ENCODE measurements at places on chromosomes 11 and 22.

GRCh38 chr11:47466701-47467250 lies 17.8 kb upstream of the RAPSN start:
- no peak for DNase-seq

DNA sequence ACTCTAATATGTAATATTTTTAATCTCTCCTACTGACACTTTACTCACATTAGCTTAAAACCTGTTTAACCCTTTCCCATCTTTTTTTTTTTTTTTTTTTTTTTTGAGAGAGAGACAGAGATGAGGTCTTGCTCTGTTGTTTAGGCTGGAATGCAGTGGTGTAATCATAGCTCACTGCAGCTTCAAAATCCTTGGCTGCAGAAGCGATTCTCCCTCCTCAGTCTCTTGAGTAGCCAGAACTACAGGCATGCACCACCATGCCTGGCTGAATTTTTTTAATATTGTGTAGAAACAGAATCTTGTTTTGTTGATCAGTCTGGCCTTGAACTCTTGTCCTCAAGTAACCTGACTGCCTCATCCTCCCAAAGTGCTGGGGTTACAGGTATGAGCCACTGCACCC lies 37.3 kb downstream of the PAMR1 start:
- DNase-seq = peak; percentile 60

- DNase-seq = no peak
Measured at GRCh38 chr11:72012091-72012630, 13.5 kb downstream of the IL18BP start.

DNA sequence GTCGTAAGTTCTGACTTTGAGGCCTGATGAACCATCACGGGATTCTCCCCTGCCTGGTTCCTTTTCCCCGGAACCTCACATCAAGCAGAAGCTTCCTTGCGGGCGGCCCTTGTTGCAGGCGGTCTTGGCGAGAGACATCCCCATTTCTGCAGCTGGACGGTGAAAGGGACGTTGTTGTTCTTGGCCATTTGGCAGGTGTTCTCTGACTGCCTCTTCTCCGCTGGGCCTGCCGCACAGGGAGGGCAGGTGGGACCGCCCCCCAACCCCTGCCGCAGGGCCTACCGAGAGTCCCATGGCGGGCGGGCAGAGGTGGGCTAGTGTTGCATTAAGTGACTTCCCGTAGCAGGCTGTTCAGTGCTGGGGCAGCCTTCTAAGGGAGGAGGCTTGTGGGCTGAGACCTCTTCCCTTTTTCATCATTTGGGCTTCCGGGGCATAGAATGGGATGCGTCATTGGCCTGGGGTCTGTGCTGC lies 26.9 kb upstream of the GRAMD4 start:
- no peak for DNase-seq

DNA sequence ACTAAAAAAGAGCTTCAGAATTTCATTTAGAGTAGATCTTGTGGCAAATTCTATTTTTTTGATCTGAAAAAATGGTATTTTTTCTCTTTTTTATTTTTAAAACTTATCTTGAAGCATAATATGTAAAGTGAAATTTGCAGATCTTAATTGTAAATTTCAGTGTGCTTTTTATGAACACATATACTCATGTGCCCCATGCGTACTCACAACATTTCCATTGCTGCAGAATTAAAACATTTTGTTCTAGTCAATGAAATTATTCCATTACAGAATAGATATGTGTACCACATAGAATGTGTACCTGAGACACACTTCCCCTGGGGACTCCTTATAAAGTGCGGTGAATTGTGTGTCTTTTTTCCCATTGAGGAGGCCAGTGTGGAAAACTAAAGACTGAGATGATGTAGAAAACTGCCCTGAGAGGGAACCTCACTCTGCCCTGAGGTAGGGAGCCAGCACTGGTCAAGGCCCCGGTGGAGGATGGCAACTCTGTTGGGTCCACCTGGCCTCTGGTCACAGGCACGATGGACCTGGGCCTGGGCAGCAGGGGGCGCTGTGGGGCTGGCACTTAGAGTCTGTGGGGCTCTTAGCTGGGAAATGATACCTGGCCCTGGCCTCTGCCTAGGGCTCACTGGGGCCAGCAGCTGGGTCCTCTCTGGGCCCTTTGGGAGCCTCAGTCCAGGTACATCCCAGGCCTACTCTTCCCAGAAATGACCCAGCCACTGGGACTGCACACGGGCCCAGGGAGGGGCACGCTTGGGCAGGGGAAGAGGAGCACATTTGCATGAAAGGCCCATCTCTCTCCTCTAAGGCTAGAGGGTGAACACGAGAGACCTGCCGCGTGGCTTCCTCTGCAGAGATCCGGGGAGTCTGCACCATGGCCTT lies 77.9 kb upstream of the TOP3B start:
- DNase-seq = peak; percentile 11

- peak; percentile 68 for DNase-seq
Measured at GRCh38 chr11:69298267-69299022, 4.5 kb downstream of the MYEOV start.

GRCh38 chr11:125128450-125128849 lies 17.0 kb upstream of the TMEM218 start:
- DNase-seq = peak; percentile 68

DNA sequence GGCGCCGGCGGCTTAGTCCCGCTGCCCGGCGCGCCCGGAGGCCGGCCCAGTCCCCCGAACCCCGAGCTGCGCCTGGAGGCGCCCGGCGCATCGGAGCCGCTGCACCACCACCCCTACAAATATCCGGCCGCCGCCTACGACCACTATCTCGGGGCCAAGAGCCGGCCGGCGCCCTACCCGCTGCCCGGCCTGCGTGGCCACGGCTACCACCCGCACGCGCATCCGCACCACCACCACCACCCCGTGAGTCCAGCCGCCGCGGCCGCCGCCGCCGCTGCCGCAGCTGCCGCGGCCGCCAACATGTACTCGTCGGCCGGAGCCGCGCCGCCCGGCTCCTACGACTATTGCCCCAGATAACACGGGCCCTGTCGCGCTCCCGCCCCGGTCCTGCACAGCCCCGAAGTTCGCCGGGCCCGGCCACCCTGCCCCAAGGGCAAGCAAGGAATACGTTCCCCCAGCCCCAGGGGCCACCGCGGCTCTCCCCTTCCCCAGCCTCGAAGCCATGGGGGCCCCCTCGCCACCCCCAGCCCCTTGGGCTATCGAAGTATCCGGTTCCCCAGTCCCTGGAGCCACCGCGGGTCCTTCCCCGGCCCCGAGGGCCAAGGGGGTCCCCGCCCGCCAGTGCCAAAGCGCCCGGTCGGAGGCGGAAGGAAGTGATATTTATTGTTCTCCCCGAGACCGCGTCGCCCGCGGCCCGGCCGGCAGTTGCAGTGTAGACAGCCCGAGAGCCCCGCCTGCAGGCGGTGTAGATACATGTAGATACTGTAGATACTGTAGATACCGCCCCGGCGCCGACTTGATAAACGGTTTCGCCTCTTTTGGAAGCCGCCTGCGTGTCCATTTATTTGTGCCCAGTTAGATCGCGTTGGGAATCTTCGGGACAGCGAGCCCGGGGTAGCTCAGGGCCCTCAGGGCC lies 6.2 kb downstream of the TBX1 start:
- DNase-seq = no peak

GRCh38 chr22:22410121-22410520 lies 98.4 kb downstream of the ZNF280B start:
- peak; percentile 3 for DNase-seq

DNA sequence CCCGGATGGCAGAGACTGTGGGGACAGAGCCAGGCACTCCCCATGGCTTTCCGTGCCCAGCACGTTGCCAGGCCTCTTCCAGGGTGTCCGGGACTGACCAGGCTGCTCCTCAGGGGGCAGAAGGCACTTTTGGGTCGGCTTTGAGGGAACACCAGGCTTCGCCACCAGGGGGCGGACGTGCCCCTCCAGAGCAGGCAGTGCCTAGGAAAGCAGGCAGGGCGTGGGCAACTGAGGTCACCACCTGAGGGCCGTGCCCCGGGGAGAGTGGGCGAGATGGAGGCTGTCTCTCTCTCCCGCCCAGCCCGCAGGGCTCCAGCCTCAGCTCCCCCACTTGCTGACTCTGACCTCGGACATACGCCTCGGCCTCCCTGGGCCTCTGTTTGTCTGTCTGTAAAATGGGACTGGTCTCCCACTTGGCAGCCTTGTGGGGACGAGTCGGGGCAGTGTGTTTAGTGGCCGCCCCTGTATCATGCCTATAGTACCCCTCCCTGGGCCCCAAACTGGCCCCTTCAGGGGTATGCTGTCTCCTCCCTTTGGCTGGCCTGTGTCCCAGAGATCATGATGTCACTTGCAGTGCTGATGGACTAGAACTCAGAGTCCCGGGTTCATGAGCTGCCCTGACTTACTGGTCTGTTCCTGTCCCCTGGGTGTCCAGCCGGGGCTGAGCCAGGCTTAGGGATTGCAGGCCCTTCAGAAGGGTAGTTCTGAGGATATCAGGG lies 4.4 kb upstream of the PRR5 start:
- peak; percentile 67 for DNase-seq

DNA sequence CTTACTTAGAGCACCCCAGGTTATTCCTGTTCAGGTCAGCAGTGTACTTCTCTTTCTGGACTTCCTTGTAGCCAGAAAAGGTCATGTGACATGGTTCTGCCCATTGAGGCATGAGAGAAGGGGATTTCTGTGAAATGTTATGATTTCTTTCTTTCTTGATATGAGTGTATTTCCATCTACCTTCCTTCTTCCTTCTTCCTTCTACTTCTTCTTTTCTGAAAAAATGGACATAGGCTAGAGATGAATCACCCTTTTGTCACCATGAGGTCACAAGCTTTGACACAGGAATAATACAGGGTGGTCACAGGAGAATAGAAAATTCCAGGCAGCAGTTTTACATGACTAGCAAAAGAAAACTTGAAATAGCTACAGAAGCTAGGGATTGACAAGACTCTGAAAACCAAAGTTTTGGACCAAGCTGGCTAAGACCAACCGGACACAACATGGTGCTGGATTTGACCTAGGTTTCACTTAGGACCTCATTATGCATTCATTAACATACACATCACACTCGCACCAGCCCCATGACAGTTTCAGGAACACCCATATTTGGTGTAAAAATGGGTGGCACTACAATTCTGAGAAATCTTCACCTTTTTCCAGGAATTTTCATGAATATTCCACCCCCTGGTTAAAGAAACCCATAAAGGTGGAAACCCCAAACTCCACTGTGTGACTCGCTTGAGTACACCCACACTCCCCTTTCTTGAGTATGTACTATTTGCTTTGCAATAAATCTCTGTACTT lies 21.2 kb upstream of the MAP6 start:
- no peak for DNase-seq

GRCh38 chr11:60084631-60085273 lies 3.7 kb upstream of the MS4A2 start:
- no peak for DNase-seq

GRCh38 chr11:77320351-77320750 lies 18.9 kb upstream of the GDPD4 start:
- peak; percentile 64 for DNase-seq

DNA sequence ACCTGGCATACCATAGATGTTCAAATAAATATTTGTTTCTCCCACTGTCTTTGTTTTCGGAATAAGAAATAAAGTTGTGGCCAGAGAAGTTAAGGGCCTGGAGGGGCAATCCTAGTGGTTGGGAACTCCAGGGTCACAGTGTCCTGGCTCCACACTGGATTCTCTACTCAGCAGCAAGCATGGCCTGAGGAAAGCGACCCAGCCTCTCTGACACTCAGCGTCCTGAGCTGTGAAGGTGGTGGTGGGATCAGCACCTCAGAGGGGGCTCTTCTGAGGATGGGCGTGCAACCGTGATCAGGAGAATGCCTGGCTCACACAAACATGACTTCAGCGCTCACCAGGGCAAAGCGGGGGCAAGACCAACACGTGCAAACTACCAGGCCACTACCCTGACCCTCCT lies 59.9 kb downstream of the LARGE1 start:
- DNase-seq = no peak

- DNase-seq = no peak
Measured at GRCh38 chr11:15662285-15662684, 547.6 kb downstream of the INSC start.

- peak; percentile 50 for DNase-seq
Measured at GRCh38 chr22:44702479-44703198, 635 bp downstream of the PRR5 start.

DNA sequence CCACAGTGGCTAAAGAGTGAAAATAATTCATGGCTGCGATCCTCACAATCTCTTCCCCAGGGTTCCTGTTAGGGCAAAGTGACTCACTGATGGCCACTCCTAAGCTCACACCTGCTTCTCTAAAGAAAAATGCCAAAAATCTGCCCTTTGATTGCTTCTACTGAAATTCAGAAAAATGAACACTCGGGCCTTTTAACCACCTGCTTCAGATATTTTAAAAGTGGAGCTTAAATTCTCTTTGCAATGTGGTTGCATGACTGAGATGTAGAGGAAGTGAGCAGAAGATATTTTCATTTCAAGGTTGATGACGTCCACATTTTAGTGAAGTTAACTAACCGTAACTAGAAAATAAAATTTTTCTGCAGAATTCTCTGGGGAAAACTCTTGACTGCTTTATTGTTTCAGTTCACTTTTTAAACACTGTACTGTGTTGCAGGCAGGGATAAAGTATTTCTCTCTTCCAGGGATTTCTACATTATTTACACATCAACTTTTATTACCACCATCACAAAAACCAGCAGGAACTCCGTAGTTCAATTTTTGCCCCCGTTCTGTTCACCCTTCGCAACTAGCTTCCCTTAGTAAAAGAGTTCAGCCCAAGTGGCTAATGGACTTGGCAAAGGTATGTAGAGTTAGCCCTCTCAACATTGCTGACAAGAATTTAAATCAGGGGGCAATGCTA lies 8.5 kb downstream of the RAB30 start:
- peak; percentile 65 for DNase-seq

GRCh38 chr11:85827748-85828639 lies 17.1 kb upstream of the SYTL2 start:
- peak; percentile 97 for DNase-seq

DNA sequence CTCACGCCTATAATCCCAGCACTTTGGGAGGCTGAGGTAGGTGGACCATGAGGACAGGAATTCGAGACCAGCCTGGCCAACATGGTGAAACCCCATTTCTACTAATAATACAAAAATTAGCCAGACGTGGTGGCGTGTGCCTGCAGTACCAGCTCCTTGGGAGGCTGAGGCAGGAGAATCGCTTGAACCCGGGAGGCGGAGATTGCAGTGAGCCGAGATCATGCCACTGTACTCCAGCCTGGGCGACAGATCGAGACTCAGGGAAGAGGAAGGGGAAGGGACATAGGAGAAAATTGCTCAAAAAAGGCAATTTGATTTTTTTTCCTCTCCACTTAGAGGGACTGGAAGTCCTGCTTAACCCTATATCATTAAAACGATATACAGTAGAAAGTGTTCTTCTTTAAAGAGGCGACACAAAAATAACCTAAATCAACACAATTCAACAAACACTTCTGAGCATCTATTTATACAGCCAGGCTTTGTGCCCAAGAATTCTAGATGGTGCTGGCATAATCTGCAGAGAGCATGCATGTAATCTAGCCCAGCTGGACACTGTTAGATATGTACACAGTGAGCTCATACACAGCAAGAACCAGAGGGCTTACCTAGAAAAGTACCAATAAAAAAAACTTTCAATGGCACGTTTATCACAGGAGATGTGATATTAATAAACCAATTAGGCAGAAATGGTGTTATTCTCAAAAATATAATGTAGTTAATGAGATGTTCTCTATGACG lies 20.9 kb upstream of the DENND5A start:
- no peak for DNase-seq

GRCh38 chr11:35307221-35307621 lies 112.1 kb downstream of the SLC1A2 start:
- no peak for DNase-seq

- no peak for DNase-seq
Measured at GRCh38 chr22:37014835-37015586, 4.2 kb downstream of the TST start.

GRCh38 chr11:63913866-63914830 lies 2.8 kb downstream of the RCOR2 start:
- DNase-seq = no peak

All from fibroblast of skin of right biceps (primary cell).